Stimulated activated CD4-positive, alpha-beta T cell treated with anti-CD3 and anti-CD28 coated beads, Interleukin-1b, Interleukin-23, amount 100 ng/mL, for 1 hour (primary cell): ENCODE measurements at places on chromosomes 5 and 9.

GRCh38 chr5:6623228-6623627 is 9.6 kb downstream of the NSUN2 start:
- no peak for DNase-seq

DNA sequence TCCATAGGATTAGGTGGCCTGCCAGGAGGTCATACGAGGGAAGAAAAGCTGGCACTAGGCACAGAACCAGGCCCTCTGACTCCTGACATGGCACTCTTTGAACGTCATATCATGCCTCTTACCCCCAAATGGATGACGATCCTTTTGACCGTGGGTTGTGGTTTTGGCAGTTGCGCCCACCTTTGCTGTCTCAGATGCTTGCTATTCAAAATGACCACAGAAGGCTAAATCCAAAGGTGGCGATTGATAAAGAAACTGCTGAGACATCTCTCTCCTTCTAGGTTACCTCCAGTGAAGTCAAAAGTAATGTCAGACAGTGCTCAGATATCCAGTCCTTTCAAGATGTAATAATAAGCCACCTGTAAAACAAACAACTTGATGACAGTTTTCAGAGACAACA is 385.0 kb downstream of the EFNA5 start:
- DNase-seq, result no peak

- DNase-seq, result no peak
These were observed 20.2 kb downstream of the TRPM6 start for GRCh38 chr9:74867483-74867882.

DNA sequence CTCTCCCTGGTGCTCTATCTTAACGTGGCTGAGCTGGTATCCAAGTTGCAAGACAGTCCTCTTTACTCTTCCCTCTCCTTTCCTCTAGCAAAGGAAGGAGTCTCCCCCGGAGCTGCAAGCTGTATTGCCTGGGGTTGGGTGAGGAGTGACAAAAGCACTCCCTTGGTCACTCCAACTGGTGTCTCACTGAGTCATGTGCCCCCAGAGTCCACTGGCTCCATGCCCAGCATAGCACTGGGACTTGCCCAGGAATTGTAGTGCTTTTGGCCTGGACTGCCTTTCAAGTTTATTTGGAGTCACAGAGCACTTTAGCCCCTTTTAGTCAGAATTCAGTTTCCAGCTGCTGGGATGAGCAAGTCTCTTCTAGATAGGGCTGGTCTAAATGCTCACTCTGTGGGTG is 82.6 kb upstream of the FST start:
- DNase-seq, result no peak

GRCh38 chr5:123350742-123351141 is 72.5 kb downstream of the CEP120 start:
- no peak for DNase-seq

GRCh38 chr9:117864385-117865057 is 160.3 kb downstream of the TLR4 start:
- no peak for DNase-seq

- DNase-seq, result no peak
These were observed 27.2 kb upstream of the SCGB3A1 start for GRCh38 chr5:180618487-180618828.

DNA sequence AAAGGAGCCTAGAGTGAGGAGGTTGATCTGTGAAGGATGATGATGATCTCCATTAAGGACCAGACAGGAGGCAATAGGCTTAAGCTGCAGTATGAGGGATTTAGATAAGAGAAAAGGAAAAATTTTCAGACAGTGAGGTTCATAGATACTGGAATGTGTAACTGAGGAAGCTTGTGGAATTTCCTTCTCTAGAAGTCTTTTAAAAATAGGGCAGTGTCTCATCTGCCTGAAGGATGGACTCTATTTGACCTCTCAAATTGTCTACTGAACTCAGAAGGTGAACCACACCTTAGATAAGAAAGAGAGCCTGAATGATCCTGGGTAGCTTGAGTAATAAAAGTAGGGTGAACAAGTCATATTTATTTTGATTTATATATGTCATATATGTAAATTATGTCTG is 148.2 kb upstream of the CDKN2B start:
- no peak for DNase-seq

- no peak for DNase-seq
These were observed 6.5 kb upstream of the MED10 start for GRCh38 chr5:6384856-6385255.

- no peak for DNase-seq
These were observed 4.4 kb upstream of the QSOX2 start for GRCh38 chr9:136249877-136250559.

GRCh38 chr5:145660897-145661640 is 174.1 kb downstream of the PRELID2 start:
- DNase-seq, result no peak

DNA sequence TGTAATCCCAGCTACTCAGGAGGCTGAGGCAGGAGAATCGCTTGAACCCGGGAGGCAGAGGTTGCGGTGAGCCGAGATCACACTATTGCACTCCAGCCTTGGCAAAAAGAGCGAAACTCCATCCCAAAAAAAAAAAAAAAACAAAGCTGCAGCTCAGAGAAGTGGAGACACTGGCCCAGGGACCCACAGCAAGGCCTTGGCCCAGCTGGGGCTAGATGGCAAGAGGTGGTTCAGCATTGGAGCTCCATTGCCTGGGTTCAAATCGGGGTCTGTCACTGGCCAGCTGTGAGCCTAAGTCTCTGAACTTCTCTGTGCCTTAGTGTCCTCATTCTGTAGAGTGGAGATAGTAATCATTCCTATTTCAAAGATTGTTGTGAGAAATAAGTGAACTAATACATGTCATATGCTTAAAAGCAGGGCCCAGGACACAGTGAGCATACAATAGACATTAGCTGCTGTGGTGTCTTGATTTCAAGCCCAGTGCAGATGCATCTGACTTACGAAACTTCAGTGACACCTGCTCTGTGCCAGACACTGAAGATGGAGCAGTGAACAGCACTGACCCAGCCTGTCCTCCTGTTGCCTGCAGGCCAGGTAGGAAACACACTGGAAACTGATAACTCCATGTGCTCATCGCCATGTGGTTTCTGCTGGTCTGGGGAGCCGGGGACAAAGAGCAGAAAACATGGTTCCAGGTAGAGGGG is 127.7 kb downstream of the C9orf50 start:
- no peak for DNase-seq

GRCh38 chr5:31412324-31412723 is 119.6 kb downstream of the DROSHA start:
- no peak for DNase-seq
